ENCODE measurements at places on chromosomes 1 and 21.

GRCh38 chr1:149903836-149904491, 4.6 kb downstream of the BOLA1 start:
- DNase-seq, result no peak

GRCh38 chr1:197776351-197777105, 1.2 kb upstream of the DENND1B start:
- DNase-seq, result peak; percentile 76

DNA sequence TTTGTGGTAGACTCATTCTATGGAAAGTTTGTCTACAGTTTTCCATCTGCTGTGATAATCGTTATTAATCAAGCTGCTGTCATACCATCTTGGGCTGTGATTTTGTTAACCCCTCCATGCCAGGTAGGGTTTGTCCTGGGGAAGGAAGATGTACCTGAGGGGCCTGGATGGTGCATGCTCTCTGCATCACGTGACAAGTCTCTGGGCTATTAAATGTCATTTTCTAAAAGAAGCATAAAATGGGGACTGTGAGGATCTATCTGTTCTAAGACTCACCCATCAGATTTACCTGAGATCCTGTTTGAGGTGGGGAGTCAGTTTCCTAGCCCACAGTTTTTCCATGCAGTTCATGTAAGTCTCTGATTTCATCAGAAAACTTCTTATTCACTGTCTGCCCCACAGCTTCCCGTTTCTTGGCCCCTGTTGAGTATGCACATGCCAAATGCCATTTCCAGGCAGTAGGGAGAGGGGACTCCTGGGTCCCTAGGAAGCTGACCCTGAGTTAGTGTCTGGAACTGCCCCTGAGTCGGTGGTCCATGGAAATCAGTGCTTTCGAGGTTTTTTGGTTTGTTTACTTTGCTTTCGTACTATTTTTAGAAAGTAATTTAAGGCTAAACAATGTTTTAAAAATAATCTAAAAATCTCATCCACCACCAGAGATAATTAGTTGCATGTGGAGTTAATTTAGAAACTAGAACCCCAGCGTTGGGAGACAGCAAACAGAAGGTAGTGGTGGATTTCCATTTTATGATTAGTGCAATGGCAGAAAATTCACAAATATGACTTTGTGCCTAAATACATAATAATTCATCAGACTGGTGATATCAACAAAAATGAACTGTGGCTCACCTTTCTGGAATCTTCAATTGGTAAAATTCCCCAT, 46.7 kb downstream of the ZBTB18 start:
- no peak for DNase-seq

DNA sequence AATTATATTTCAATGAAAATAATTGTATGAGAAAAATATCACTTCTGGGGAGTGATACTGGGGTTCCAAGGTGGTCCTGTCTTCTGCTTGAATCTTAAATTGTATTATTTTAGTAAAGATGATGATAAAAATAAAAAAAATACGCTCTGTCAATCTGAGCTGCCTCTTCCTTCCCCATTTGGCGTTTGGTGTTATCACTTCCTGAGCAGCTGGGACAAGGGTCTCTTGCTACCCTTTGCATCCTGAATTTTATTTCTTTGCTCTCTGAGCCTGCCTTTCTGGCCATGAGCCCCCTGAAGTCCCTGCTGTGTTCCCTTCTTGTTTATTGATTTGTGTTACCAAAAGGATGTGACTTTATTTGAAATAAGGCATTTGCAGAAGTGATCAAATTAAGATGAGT, 111.0 kb downstream of the KCNJ6 start:
- DNase-seq, result no peak

- no peak for DNase-seq
Observed at GRCh38 chr1:201260236-201260590, 23.1 kb upstream of the PKP1 start.

DNA sequence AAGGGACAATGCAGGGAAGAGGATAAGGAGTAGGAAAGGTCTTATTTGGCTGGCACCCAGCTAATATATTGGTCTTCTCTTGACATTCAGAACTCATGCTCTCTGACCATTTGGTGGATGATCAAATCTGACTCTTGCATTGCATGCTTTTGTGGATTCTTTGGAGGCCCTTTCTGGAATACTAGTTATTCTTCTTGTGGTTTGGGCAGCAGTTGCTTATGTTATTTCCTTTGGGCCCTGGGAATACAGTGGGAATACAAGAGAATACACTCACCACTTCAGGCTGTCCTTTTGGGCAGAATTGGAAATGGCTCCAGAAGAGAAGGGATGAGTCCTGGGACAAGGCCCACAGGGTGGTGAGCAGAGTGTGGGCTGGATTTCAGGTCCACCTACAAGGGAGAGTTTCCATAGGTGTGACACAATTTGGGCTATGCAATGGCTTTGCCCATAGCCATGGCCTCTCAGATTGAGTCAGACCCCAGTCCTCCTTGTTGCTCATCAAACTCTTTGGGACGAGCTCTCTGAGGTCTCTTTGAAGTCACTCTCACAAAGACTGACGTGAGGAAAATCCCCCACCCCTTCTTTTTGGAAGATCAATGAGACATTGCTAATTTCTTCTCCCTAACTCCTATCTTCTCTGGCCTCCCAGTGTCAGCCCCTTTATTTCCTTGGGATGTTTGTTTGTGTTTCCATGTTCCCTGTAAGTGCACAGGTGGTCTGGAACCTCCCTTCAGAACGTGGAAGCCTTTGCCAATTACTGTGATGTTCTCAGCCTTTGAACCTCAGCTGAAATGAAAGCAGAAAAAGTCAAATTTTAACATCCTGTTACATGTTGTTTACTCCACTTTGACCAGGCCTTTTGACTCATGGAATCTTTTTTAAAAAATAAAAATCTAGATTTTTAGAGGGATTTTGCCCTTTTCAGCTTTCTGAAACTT, 19.4 kb downstream of the HSD11B1 start:
- no peak for DNase-seq
